Fibroblast of lung (primary cell): ENCODE measurements at places on chromosomes 1 and 21. TPM values are rescaled to one million over a fixed set of nuclear protein-coding genes. Genes with fewer than 3 reads are reported as not detected.
A peak's percentile ranks its signal among the peaks of the same experiment; 100 is the strongest.

GRCh38 chr1:7089497-7089896 is 304.2 kb downstream of the CAMTA1 start:
- no peak for DNase-seq

- DNase-seq, result peak; percentile 84
Measured at GRCh38 chr1:244833734-244834542, 1.5 kb upstream of the COX20 start.

DNA sequence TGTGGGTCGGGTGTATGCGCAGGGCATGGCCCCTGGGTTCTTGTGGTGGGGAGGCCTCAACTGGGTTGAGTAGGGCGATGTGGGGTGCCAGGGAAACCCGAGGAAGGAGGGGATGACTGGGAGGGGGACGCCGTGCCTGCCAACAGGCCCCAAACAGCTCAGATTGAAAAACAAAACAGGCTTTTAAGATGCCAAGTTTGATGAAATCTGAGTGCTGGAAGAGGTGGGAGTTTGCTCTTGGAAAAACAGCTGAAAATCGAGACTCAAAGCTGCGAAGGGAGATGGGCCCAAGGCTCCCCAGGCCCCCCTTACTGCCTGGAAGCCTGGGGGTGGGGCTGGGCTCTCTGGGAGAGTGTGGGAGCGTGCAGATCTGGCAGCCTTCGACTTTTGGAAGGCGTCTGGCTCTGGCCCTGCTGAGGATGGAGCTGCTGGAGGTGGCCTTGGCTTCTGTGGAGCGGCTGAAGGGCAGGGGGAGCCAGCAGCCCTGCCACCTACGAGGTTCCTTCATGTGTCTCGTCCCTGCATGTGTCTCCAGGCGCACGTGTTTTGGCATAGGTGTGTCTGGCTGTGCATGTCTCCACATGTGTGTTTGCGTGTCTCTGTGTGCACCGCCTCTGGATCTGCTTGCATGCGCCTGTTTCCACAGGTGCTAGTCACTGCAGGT is 33.3 kb downstream of the PTPRF start:
- DNase-seq, result peak; percentile 36

- DNase-seq, result no peak
Measured at GRCh38 chr21:33972539-33972938, 56.9 kb upstream of the ATP5PO start.

DNA sequence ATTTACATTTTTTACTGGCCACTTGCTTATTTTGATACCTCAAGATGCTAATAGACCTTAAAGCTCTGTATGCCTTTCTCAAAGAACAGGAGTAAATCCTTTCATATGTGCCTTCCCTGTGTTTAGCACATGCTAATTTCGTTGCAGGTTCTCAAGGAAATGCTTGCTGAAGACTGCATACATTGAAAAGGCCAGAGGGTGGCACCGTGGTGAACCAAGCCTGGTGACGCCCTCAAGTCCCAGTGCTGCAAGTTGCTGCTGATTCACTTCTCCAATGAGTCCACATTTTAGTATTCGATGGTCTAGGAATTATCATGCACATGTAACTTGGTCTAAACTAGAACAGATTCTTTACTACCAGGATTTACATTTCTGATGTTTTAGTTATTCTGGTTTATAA is 94.1 kb downstream of the CLDN17 start:
- peak; percentile 0 for DNase-seq

- DNase-seq, result peak; percentile 46
Measured at GRCh38 chr1:43558346-43558841, 27.7 kb downstream of the PTPRF start.

DNA sequence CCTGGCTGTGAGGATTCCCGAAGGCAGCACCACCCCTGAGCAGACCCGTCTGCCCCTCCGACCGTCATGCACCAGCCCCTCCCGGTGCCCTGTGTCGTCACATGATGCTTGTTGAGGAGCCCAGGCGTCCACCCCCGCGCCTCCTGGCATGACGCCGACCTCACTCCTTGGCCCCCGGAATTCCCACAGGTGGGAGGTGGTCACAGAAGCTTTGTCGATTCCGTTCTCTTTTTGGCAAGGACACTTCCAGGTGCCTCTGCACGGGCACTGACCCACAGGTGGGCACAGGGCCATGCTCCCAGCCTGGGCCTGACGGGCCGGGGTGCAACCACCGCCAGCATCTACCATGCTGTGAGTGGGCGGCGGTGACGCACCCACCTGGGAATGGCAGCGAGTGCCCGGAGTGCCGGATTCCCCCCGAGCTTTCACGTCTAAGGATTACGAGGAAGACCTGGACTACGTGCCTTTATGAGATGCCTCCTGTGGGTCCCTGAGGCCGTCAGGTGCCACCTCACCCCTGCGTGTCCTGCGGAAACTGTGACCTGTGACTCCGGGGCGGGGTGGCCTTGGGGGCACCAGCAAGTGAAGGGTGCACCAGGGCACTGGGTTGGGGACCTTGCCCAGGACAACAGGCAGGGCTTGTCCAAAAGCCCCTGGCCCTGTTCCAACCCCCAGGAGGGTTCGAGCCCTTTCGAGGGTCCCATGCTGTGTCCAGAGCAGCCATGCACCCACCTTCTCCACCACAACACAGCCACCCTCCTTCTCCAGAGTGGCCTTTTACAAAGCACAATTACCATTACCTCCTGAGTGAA is 31.4 kb upstream of the COL6A1 start:
- DNase-seq, result no peak

DNA sequence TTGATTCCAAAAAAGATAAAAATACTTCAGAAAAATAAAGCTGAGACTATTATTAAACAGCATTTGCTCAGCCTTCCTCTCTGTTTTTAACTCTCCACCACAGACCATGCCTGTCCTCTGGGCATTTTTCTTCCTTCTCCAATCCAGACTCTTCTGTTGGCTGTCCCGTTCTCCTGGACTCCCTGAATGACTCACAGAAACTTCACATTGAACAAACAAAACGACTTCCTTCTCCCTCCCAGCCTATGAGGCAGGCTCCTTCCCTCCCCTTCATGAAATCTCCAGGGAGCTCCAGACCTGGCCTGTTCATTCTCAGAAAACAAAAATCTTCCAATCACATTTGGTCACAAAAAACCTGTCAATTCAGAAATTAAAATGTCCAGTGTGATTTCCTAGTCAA is 421.3 kb downstream of the NPHP4 start:
- DNase-seq, result no peak

DNA sequence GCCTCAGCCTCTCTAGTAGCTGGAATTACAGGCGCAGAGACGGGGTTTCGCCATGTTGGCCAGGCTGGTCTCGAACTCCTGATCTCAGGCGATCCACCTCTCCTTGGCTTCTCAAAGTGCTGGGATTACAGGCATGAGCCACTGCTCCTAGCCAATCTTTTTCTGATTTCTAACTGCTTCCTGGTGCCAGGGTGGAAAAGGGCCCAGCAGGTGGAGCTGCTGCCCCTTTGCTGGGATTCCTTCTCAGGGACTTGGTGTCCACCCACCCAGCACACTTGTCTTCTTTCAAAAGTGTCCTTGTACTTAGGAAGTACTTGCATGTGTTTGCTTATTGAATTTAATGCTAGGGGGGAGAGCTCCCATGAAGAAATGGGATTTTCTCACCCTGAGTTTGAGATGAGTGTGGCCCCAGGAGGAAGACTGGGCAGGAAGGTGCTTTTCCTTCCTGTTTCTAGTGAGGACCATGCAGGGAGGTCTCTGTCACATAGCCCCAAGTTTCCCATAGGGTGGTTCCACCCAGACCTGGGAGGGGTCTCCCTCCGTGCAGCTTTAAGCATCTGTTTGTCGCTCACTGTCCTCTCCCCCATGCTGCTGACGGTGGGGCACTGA is 14.2 kb downstream of the UTP11 start:
- peak; percentile 54 for DNase-seq

GRCh38 chr1:226633541-226634165 is 85.1 kb downstream of the STUM start:
- DNase-seq, result no peak

DNA sequence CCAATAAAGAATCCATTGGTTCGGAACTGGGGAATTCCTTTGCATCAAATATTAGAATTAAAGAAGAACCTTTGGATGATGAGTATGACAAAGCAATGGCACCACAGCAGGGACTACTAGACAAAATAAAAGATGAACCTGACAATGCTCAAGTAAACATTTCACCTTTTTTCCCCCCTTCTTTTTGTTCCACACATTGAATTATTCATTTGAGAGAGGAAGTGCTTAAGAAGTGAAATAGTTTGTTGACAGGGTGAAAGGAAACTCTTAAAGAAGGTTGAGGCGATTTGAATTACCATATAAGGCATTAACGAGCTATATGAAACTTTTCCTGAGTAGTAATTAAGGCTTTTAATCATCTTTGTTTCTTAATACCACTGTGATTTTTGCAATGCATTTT is 93.1 kb downstream of the ZMYM4 start:
- DNase-seq, result no peak

DNA sequence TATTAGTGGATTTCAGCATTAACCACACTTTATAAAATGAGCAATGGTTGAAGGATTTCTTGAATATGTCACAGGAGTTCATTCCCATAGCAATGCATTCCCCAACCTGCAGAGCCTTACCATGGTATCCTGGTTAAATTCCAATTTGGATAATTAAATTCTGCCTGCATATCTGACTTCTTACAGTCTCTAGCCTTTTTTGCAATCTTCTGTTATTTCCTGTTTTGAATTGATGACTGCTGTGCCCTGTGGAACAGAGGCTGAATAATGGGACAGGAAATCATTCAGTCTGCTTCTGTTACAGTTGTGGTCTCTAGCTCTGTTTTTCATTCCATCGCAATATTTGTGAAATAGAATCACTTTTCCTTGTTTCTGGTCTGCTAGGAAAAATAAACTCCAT is 1823.9 kb downstream of the PLA2G4A start:
- DNase-seq, result peak; percentile 5

GRCh38 chr1:43305461-43305860 is 4.7 kb downstream of the TIE1 start:
- DNase-seq, result no peak

- no peak for DNase-seq
Measured at GRCh38 chr1:17139637-17140036, 20.4 kb upstream of the PADI2 start.

- DNase-seq, result no peak
Measured at GRCh38 chr1:86089765-86090164, 66.8 kb downstream of the COL24A1 start.

DNA sequence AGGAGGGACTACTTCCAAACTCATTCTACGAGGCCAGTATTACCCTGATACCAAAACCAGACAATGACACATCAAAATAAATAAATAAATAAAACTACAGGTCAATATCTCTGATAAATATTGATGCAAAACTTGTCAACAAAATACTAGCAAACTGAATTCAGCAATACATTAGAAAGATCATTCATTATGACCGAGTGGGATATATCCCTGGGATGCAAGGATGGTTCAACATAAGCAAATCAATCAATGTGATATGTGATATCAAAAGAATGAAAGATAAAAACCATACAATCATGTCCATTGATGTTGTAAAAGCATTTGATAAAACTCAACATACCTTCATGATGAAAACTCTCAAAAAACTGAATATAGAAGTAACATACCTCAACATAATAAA is 36.7 kb downstream of the NME7 start:
- no peak for DNase-seq

GRCh38 chr1:206923009-206923960 is 1.5 kb upstream of the FCMR start:
- no peak for DNase-seq

DNA sequence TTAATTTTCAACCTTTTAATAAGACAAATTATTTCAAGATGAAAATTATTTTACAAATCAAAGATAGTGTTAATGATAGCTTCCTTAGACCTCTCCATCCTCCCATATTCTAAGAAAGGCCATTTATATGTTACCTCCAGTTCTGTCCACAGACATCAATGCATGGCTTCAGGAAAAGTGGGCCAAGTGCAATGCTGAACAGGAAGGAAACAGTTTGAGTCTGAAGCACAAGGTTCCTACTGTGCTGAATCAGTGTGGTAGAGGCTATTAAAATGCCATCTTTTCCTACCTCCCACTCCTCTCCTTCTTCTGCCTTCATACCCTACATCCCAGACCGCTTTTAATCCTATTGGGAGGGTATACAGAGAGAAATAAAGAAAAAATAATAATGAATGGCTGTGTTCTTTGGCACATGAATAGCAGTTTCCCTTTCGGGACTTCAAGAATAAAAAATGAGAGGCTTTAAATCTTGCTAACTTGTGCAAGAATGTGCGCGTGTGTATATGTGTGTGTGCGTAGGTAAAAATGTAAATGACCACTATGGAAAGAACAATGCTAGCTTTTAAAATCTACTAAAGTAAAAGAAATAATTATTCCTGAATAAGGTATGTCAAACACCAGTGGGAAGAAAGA is 62.6 kb upstream of the C1orf105 start:
- DNase-seq, result no peak

GRCh38 chr1:159783724-159784123 is 3.0 kb downstream of the DUSP23 start:
- DNase-seq, result no peak

DNA sequence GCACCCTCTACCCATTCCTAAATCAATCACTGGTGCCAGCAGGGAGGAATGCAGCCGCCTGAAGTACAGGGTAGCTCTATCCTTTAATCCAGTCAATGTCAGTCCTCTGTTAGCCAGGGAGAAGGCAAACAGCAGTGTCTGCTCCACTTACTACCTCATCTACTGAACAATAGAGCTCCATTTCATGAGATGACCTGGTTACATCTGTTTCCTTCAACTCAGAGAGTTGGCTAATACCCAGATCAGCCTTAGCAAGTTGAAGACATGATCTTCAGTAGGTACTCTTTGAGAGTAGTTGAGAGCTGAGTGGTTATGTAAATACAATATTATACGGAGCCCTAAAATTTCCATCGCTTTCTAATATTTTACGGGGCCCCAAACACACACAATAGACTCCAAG is 46.1 kb upstream of the CD34 start:
- DNase-seq, result no peak

- DNase-seq, result no peak
Measured at GRCh38 chr1:228217551-228218344, 9.9 kb downstream of the OBSCN start.

- no peak for DNase-seq
Measured at GRCh38 chr1:244224487-244225430, 173.7 kb downstream of the ZBTB18 start.

- DNase-seq, result no peak
Measured at GRCh38 chr1:80523861-80524260, 1276.9 kb upstream of the ADGRL2 start.

The MYBPHL gene
- not detected in 2 replicates for polyA plus RNA-seq

The RORC gene
- polyA plus RNA-seq, result not detected in 2 replicates

The NR1I3 gene
- polyA plus RNA-seq, result not detected in 2 replicates

The E2F2 gene
- 0.26 and 0.85 TPM in 2 replicates for polyA plus RNA-seq

The RGS1 gene
- polyA plus RNA-seq, result 0.18 and 3.6 TPM in 2 replicates

The TMEM63A gene
- 14.1 and 14.5 TPM in 2 replicates for polyA plus RNA-seq

The TAS1R1 gene
- 0.05 and 0.10 TPM in 2 replicates for polyA plus RNA-seq

The OR6K3 gene
- not detected in 2 replicates for polyA plus RNA-seq

The LMX1A gene
- not detected in 2 replicates for polyA plus RNA-seq

The CASQ2 gene
- polyA plus RNA-seq, result 0.02 and 0.03 TPM in 2 replicates

The ZFP69 gene
- polyA plus RNA-seq, result 2.6 TPM in 2 replicates

The IL19 gene
- polyA plus RNA-seq, result not detected in 2 replicates

The SELP gene
- polyA plus RNA-seq, result not detected in 2 replicates

The SLC45A3 gene
- polyA plus RNA-seq, result 0.90 and 1.1 TPM in 2 replicates
